ENCODE measurements at places on chromosomes 16 and 17.

DNA sequence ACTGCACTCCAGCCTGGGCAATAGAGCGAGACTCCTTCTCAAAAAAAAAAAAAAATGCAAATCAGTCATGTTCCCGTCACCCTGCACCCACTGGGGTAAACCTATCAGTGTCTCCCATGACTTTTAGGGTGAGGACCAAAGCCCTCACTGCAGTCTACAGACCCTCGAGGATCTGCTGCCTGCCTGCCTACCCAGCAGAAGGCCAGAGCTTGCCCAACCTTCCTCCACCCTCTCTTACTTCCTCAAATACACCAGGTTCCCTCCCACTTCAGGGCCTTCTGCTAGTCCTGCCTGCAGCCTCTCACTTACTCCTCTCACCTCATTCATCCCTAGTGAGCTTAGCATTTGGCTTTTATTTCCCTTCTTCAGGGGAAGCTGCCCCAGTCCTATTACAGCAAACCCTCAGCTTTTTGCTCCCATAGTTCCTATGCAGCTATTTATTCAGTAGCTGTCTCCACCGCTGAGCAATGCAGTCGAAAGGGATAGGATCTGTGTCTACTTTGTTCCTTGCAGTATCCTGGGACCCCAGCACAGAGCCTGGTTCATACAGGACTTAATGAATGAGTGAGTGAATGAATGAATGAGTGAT, 17.8 kb upstream of the TOB1 start:
- no peak for DNase-seq

DNA sequence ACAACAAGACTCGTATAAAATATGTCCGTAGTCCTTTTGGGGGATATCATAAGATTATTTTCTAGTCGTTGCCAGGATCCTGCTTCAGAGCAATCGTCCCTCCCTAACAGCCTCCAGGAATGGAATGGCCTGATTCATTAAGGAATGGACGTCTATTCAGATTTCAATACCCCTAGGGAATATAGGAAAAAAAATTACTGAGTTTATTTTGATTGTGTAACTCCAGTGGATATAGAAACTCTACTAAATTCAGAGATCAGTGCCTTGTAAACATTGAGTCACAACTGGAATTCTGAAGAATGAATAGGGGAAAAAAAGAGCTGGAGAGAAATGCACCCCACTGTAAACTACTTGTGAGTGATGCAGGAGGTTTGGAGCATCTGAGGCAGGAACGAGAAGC, 1171.5 kb upstream of the GOT2 start:
- no peak for DNase-seq

- no peak for DNase-seq
Measured at GRCh38 chr16:81541314-81541713, 96.7 kb downstream of the CMIP start.

GRCh38 chr17:57515662-57516211, 229.4 kb downstream of the CCDC182 start:
- DNase-seq: no peak

- DNase-seq: no peak
Measured at GRCh38 chr17:78769196-78769773, 12.8 kb downstream of the CYTH1 start.

DNA sequence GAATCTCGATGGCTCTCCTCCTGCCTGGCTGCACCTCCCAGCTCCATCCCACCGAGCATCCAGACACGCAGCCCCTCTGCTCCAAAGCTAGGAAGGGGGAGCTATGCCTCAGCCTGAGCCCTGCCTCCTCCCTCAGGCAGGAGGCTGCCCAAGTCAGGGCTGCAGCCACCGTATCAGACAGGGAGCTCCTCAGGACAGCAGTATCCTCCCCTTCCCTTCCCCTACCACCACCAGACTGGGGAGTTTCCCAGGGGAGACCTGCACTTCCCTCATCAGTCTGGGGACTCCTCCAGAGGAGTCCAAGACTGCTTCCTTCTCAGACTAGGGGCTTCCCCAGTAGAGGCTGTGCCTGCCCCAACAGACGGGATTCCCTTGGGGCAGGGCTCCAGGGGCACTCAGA, 17.5 kb downstream of the TMEM132E start:
- DNase-seq: no peak

DNA sequence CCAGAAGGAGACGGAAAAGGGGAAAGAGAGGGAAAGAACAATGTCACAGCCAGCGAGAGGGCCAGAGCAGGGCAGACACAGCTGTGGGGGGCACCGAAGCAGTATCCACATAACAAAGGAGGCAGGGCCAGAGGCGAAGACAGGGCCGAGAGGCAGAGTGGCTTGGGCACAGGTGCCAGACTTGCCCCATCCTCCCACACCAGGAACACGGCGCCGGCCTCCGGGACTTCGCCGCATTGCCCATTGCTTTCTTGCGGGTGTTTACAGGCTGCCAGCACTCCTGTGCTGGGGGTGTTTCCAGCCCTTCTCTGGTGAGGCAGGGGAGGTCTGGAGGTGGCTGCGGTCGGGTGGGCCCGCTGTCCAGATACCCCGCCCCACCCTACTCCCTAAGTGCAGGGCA, 78.0 kb downstream of the ENGASE start:
- DNase-seq: no peak

GRCh38 chr17:79125503-79125902, 50.9 kb downstream of the ENGASE start:
- no peak for DNase-seq

- no peak for DNase-seq
Measured at GRCh38 chr16:75745242-75745641, 19.0 kb upstream of the CPHXL start.

DNA sequence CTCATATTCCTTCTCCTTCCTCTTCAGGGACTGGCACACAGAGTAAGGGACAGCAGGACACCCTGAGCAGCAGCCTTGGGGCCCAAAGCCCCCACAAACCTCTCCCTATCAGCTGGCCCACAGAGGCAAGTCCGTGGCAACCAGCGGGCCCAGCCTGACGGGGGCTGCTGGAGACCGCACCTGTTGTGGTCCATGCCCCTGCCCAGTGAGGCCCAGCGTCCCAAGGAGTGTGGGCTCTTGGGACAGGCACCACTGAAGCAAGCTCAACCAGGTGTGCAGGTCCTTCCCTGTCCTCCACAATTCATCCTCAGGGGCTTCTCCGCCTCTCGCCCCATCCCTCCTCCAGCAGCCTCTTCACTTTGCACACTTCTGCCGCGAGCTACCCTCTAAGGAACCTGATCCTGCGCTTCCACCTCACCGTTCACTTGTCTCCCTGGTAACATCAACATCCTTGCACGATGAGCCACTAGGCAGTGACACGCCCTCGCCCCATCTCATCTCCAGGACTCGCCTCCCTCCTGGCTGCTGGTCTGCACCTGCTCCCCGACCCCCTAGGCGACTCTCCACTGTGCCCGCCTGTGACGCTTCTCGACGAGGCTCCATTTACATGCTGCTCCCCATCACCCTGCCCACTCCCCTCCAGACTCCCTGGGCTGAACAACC, 12.7 kb downstream of the MNT start:
- DNase-seq: peak; percentile 60

DNA sequence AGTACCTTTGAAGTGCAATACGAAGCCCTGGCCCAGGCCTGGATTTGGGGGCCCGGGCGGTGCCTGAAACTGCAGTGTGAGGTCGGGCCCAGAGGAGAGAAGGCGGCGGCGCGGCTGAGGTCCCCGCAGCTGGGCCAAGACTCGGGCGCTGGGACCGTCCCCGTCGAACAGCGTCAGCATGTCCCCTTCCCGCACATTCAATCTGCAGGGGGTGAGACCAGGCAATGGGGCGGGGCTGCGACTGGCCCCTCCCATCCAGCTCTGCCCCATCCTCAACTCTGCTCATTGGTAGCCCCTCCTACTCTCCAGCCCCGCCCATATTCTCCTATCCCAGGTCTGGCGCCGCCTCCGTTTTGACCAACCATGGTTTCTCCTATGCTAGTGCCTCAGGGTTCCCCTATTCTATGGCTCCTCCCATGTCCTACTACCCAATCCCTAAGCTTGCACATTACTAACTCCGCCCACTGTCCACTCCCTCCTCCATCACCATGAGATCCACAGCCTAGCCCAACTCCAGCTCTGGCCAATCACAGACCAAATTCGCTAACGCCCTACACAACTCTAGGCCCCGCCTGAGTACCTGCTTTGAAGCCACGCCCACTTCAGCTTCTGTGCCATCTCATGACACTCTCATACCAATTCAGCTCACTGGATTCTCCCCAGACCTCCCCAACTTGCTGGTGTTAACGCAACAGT, 14.4 kb upstream of the CDIPT start:
- no peak for DNase-seq

- no peak for DNase-seq
Measured at GRCh38 chr17:37098910-37099664, 150.3 kb downstream of the AATF start.
